ENCODE measurements at places on chromosomes 16 and 17.

GRCh38 chr17:17351901-17352781 is 49.0 kb downstream of the NT5M start:
- no peak for DNase-seq

DNA sequence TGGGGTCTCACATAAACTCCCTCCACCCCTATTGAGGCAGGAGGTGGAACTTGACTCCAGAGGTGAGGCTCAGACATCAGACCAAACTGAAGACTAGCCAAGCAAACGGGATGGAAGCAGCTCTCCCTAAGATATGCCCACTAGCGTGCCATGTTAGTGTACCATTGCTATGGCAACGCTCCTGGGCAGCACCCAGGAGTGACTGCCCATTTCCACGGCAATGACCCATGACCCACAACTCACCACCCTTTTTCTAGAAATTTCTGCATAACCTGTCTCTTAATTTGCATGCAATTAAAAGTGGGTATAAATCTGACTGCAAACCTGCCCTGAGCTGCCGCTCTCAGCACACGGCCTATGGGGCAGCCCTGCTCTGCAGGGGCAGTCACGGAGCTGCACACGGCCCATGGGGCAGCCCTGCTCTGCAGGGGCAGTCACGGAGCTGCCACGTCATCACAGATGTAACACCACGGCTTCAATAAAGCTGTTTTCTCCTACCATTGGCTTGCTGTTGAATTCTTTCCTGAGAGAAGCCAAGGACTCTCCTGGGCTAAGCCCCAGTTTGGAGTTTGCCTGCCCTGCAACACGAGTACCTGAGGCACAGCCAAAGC is 164.3 kb downstream of the RBFOX3 start:
- DNase-seq: no peak

GRCh38 chr16:5916711-5917191 is 819.2 kb upstream of the EEF2KMT start:
- DNase-seq: no peak

DNA sequence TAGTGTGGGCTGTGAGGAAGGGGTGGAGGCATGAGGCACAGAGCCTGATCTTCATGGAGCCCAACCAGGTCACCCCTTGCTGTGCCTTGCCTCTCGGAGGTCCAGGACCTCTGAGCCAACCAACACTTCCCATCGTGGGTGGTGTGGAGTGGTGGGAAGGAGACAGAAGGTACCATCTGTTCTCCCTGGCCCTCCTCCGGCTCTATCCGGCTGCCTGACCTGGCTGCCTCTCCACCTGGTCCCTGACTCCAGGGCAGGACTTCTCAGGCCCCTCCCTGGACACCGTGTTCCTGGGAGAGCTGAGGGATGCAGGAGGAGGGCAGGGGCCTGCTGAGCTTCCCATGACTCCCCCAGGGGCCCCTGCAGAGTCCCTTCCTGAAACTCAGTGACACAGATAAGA is 3.9 kb downstream of the PDK2 start:
- DNase-seq: no peak

DNA sequence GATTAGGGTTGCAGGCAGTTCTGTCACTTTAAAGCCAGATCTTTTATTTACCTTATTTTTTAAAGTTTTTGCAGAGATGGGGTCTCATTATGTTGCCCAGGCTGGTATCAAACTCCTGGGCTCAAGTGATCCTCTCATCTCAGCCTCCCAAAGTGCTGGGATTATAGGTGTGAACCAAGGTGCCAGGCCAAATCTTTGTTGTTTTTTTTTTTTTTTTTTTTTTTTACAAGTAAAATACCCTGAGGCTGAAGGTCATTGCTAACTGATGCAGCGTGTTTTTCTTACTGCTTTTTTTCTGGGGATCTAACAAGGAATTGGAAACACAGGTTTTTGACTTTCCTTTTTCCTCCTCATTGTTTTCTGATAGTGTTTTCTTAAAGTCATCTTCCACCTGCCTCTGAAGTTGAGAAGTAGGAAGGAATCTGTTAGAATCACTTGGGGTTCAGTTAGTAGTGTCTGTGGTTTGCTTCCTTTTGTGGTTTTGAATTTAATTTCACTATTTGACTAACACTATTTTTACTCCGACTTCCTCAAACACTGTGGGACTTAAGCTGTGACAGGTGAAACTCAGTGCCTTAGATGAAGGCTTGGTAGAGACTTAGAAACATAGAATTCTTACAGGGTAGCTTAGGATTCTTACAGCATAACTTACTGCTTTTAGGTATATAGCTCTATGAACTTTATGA is 22.2 kb downstream of the CLTC start:
- DNase-seq: no peak

GRCh38 chr16:69036399-69037091 is 68.9 kb upstream of the HAS3 start:
- DNase-seq: no peak

- no peak for DNase-seq
Observed at GRCh38 chr16:3135126-3135715, 392 bp downstream of the ZNF213 start.

- peak; percentile 29 for DNase-seq
Observed at GRCh38 chr16:82011199-82011641, at the start of gene SDR42E1. TSS of gene SDR42E1 (minus strand) at chr16:82011470. CDS start at chr16:82000858, 10,612 bp downstream.

DNA sequence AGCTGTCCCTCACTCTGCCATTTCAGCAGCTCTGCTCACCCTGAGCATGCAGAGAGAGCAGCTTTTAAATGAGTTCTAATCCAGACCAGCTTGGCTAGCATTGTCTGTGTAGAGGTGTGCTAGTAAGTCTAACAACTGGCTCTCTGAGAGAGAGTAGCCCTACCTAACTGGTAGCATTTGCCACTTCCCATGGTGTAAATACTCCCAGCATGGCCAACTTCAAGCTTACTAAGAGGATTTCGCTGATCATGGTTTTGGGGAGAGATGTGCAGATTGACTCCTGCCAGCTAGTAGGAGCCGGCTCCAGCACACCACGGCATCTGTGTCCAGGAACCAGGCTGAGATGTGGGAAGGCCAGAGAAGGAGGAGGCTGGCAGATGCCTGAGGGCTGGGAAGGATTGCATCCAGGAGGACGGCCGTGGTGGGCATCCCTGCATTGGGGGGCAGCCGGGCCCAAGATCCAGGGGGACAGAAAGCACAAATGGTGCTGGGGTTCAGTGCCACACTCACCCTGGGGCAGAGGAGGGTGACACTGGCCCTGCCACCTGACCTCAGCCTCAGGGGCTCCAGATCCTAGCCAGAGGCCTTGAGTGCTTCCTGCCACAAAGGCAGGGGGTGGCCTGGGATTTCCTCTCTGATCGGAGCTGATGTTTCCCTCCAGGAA is 394.9 kb upstream of the TNRC6C start:
- no peak for DNase-seq

DNA sequence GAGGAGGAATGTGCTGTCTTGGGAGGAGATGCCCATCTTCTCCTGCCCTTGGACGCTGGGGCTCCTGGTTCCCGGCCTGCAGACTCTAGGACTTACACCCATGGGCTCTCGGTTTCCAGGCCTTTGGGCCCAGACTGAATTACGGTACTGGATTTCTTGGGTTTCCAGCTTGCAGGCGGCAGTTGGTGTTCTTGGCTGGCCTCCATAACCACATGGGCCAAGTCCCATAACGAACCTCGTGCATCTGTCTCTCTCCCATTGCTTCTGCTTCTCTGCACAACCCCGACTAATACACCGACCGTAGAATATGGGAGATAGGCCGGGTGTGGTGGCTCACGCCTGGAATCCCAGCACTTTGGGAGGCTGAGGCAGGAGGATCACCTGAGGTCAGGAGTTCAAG is 162.6 kb downstream of the SDK2 start:
- DNase-seq: no peak

GRCh38 chr17:47099987-47100711 is 88.9 kb downstream of the CDC27 start:
- DNase-seq: peak; percentile 80

DNA sequence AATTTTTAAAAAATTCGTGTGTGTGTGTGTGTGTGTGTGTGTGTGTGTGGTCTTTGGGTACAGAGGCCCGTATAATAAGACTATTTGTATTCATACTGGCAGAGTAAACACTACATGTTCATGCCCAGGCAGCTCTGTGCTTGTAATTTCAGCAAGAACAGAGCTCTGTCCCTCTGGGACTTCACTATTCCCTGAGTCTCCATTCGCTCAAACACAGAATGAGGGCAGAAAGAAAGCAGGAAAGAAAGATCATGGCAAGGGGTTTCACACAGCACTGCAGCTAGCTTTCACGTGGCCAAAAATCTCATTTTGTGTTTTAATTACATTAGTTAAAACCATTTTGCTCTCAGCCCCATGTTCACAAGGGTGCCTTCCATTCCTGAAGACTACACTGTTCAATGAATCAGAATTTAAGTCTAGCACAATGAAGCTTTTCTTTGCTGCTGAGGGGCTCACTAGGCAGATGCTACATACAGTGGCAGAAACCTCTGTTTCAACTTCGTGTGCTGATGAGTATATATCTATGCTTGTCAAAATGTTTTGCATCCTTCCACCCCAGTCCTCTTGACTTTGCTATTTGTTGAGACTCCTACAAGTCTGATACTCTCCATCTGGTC is 198.4 kb upstream of the C17orf78 start:
- no peak for DNase-seq

DNA sequence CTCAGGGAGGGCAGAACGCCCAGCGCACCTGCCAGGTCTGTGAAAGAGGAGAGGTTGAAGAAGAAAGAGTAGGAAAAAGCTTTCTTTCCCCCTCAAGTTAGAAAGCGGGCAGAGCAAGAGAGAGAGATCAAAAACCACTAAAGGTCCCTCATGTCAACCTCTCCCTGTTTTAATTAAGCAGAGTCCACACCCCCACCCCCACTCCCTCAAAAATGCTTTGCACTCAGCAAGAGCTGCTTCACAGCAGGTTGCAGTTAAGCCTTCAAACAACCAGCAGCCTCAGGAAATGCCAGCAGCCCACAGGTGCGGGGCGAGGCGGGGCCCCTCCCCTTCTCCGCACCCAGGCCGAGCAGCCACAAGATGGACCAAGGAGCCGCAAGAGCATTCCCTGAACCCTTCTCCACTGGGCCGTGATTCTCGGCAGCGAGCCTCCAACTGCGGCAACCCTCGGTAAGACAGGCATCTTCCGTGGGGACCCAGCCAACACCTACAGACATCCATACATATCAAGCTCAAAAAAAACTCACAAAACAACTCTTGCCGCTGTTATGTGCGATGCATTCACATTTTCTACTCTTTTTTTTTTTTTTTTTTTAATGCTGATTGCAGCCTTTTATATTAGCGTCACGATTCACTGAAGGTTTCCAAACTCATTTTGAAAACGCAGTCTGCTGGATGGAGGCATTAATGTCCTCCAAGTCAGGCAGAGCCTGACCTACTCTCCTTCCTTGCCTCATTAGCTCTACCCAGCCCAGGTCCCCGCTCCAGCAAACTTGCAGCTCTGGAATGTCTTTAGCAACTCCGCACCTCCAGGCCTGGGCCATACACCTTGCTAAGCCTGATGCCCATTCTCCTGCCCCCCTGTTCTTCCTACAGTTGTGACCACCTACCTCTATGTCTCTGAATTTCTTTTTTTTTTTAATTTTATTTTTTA is 66.1 kb downstream of the AXIN2 start:
- DNase-seq: no peak

DNA sequence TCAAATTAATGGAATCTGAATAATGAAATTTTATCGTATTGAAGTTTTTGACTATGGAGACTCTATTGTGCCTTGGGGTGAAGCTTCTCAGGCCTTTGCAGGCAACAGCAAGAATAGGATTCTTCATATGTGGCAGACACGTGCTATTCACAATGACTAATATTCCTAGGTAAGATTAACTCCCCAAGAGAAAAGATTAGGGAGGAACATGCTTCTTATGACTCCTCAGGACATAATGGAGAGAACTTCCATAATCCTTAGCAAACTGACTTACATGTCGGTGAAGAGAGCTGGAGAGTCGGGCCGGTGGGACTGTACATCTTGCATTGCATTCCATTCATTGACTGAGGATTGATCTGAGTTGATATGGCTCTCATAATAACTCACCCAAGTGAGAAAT is 48.9 kb upstream of the CORO6 start:
- DNase-seq: no peak

DNA sequence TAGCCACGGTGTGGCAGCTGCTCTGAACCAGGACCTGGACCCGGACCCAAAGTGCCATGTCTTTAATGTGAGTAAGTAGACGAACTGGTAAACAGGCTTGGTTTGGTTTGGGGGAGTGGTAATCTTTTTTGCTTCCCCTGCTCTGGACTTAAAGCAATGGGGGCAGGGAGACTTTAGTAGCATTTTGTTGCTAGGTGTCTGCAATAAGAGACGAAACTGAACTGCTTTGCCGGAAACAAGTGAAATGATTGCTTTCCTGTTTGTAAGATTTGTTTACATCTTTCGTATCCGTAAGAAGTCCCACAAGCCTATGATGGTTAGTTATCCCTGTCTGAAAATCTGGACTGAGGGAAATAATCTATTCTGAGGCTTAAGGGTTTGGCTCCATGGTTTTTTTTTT is 21.5 kb downstream of the PRCD start:
- no peak for DNase-seq

DNA sequence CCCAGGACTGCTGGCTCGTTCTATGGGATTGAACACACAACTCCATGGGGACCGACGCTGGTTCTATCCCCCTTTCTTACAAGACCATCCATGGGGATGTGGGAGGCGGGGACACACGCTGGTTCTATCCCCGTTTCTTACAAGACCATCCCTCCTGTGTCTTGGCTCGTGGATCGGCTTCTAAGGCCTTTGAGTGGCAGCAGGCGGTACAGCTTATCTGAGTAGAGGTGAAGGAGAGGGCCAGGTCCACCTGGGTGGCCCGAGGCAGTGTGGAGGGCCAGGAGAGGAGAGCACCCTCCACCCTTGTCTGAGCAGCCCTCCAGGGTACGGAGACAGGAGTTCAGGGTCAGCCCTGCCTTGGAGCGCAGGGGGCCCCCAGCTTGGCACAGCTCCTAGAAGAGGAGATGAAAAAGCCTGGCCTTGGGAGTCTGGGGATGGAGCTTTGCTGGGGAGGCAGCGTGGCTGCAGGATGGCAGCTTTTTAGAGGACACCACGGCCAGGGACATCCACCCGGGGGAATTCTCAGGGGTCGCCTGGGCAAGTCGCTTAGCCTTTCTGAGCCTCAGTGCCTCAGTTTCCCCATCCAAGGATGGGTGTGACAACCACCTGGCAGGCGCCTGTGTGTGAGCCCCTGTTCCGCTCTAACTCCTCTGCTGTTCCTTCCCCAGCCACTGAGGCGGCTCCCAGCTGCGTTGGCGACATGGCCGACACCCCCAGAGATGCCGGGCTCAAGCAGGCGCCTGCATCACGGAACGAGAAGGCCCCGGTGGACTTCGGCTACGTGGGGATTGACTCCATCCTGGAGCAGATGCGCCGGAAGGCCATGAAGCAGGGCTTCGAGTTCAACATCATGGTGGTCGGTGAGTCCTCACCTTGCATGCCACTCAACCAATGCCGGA is 341.0 kb downstream of the SEC14L1 start:
- DNase-seq: no peak

GRCh38 chr17:50558941-50559614 is 1.4 kb upstream of the CACNA1G start:
- DNase-seq: no peak

All from stimulated activated CD8-positive, alpha-beta memory T cell treated with anti-CD3 and anti-CD28 coated beads, Interleukin-4, amount 100 ng/mL, for 4 hours (primary cell).